ENCODE measurements at places on chromosomes 2 and 18.

DNA sequence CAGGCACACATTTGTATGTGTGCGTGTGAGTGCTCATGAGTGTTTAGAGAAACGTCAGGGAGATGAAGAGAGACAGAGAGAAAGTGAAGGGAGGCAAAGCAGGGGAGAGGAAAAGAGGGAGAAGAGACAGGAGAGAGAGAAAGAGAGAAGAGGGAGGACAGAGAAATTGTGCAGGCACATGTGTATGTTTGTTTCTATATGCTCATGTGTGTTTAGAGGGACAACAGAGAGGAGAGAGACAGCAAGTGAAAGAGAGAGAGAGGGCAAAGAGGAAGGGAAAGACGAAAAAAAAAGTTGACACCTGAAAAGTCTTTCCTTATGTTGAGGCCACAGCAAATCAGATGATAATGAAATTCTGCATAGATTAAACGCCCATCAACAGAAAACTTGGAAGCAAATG is 541.1 kb downstream of the TNS1 start:
- DNase-seq: no peak

- DNase-seq: no peak
Measured at GRCh38 chr2:172270278-172271079, 156.9 kb upstream of the ITGA6 start.

DNA sequence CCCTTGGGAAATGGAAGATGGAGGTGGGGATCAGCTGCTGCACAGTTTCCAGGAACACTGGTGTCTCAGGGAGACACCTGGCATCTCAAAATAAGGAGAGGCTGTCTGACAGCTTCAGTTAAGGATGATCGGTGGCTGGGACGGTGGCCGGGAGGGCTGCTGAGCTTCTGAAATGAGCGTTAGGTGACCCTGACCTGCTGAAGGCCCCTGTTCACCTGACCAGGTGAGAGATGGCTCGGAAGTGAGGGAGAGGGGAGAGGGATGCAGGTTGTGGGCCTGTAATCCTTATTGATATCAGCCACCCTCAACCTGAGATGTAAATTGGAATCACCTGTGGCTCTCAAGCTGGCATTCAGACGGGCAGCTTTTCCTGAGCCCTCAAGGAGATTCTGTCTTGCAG is 99.0 kb downstream of the AGAP1 start:
- no peak for DNase-seq

- no peak for DNase-seq
Measured at GRCh38 chr2:240355962-240356361, 79.5 kb upstream of the GPC1 start.

DNA sequence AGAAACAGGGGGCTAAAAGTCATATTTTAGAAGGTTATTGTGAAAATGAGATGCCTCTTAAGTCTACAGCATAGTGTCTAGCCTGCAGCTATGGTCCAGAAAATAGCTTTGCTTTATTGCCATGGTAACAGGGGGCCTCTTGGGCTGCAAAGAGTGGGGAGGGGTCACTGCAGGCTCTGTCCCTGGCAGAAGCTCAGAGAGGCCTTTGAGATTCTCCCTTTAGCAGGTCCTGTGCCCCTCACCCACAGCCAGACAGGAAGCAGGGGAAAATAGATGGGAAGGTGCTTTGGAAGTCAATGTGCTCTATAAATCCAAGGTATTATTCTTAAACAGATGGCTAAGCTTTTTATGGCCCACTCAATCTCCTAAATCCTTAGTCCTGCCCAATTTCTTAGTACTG is 1021.3 kb upstream of the GYPC start:
- no peak for DNase-seq

DNA sequence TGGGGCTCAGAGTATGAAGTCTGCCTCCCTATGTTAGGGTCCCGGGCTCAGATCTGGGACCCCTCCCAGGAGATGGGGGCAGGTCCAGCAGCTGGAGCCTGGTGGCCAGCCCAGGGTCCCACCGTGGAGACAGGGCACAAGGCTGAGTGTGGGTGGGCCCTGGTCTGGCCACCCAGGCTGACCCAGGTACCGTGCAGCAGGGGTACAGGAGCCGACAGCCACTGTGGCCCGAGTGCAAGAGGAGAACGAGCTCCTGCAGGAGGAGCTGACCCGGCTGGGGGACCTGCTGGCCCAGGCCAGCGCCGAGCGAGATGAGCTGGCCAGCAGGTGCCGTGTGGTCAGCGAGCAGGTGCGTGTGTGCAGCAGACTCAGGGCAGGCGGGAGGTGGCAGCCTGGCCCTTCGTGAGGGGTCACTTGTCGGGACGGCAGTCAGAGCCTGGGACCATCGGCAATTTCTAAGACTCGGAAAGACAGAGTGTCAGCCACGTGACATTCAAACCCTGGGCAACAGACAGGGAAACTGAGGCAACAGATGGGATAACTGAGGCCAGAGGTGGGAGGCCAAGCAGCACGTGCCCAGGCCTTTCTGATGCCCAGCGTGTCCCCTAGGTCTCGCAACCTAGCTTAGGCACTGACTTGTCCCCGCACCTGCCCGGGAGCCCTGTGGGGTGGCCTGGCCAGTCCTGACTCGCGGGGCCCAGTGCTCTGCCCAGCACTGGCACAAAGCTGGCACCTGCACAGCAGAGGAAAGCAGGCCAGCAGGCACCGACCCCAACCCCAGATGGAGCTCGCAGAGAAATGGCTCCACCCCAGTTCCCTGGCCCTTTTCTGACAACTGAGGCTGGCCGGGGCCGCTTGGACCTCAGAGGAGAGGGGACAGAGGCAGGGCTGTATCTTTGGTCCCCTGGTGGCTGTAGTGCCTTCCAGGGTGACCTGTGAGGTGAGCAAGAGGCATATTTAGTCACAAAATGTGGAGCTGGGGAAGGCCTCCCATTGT is 13.9 kb downstream of the CROCC2 start:
- no peak for DNase-seq

GRCh38 chr18:62458346-62458745 is 64.5 kb upstream of the ZCCHC2 start:
- no peak for DNase-seq

DNA sequence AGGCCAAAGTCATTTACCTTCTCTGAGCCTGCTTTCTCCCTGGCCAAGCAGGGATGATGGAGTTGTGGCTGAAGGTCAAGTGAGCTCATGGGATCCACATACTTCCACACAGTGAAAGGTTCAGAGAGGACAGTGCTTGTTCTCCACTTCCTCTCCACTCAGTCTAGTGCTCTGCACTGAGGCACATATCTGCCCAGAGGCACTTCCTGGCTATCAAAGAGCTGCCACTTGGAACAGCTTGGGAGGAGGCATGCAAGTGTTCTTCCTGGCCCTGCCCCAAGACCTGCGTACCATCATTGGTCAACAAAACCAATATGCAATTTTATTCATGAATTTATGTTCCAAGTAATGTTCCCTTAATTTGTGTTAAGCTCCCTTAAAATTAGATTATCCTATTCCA is 71.9 kb downstream of the RNF152 start:
- DNase-seq: no peak

- DNase-seq: no peak
Measured at GRCh38 chr2:120384486-120385354, 38.8 kb downstream of the INHBB start.

GRCh38 chr2:200788121-200788718 is 23.5 kb upstream of the BZW1 start:
- no peak for DNase-seq

DNA sequence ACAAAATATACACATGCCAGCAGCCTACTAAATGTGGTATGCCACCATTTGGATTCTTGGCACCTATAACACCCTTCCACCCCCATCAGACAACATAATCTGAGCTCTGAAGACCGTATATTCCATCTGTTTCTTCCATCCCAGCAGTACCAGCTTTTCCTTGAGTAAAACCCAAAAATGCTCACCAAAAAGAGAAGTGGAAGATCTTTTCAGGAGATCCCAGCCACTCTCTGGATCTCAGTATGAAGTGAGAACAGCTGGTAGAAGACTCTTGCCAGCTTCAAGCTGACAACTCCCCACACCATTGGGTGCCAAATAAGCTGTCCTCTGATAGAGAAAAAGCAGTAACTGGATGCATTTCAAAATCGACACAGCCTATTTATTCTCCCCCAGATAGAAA is 22.6 kb downstream of the REG1B start:
- no peak for DNase-seq

- DNase-seq: no peak
Measured at GRCh38 chr2:32701806-32702205, 74.0 kb downstream of the TTC27 start.

- DNase-seq: no peak
Measured at GRCh38 chr2:111118981-111119821, 1.5 kb upstream of the BCL2L11 start.

DNA sequence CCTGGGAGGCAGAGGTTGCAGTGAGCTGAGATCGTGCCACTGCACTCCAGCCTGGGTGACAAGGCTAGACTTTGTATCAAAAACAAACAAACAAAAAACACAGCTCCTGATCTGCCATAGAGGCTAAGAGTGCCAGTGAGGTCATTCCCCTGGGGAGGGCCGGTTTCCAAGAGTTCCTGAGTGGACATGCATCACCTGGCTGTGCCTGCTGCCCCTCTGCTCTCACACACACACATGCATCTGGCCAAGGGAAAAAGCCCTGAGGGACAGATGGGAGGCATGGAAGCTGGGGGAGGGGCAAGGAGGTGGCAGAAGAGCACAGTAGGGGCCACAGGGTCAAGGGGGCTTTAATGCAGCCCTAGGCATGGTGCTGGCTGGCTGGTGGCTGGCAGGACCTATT is 60.4 kb downstream of the ZBTB7C start:
- no peak for DNase-seq

DNA sequence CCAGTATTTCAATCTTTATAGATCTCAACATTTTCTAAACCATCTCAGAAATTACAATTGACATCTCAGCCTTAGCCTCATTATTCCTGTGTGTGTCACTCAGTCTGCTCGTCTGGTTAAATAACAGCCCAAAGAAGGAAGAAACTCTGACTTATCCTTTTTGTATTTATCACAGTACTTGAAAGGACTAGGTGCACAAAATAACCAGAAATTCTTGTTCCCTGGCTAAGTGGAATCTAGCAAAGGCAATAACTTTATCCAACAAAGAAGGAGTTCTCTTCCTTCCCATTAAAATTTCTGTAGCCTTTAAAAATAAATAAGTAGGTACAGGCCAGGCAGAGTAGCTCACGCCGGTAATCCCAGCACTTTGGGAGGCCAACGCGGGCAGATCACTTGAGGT is 139.9 kb upstream of the PID1 start:
- DNase-seq: no peak

GRCh38 chr2:147698166-147698565 is 146.7 kb upstream of the ACVR2A start:
- no peak for DNase-seq

- DNase-seq: no peak
Measured at GRCh38 chr2:20536619-20537422, 89.9 kb downstream of the RHOB start.

DNA sequence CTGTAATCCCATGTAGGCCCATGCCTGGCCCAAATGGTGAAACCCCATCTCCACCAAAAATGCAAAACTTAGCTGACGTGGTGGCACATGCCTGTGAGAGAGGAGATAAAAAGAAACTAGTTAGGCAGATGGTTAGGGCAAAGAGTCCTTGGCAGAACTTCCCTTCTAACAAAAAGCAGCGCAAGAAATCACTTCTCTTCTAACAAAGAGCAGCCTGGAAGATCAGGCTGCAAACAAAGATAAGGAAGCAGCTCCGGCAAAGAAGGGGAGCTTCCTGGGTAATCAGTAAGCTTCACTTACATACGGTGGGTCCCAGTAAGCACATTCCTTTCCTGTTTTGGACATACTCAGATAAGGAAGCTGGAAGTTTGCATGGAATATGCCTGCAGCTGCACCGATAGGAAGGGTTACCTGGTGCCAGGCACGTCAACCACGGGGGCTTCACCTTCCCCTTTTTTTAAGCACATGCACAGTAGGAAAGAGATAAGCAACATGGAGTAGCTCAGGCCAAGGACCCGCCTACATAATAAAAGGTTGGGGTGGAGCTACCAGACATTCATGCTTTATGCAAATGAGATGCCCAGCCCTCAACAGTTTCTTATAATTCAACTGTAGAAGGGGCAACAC is 61.0 kb upstream of the SLC25A52 start:
- no peak for DNase-seq

GRCh38 chr2:48364100-48364499 is 165.9 kb upstream of the STON1 start:
- DNase-seq: no peak

DNA sequence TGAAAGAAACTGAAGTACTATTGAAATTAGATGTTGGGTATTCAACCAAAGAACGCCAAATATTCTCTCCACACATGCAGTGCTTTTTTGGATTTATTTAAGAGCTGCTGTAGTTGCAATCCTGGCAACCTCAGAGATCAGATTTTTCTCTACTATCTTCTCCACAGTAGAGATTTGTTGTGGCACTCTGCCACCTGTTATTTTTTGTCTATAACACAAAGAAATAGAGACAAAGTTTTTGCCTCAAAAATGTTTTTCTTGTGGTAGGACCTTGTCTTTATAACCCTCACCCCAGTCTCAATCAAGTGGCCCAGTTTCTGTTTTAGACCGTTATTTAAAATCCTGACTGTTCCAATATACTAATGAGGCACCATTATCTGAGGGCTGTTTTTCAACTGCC is 79.4 kb downstream of the SCG2 start:
- no peak for DNase-seq

DNA sequence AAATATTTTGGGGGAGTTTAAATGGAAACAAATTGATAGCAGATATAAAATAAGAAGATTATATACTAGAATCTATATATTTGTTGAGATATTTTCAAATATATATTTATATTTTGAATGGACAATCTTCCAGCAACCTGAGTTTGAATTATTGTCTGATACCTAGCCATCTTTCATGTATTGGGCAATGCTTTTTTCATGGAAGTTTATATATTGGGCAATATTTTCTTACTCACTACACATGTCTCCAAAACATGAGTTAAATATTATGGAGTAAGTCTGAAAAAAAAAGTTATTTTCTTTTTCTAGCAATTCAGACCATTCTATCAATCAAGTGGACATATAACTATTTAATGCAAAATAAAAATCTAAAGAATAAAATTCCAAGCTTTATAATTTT is 295.2 kb downstream of the NYAP2 start:
- DNase-seq: no peak

DNA sequence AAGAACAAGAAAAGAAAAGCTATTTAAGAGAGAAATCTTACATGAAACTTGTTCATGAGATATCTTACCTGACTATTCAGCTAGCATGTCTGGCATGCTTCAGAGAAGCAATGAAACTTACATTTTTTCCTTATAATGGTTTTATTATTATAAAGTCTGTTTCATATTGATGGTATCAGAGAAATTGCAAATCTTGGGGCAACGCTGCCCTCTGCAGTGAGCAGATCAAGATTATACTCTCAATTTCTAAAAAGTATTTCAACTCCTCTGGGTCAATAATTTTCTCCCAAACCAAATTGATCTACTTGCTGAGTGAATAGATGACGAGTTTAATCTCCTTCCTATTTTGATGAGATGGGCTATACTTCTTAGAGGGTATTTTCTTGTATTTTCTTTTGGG is 235.6 kb downstream of the NUP35 start:
- no peak for DNase-seq

- no peak for DNase-seq
Measured at GRCh38 chr2:172215172-172215935, 112.7 kb upstream of the DLX2 start.

- DNase-seq: no peak
Measured at GRCh38 chr18:79744625-79745024, 53.1 kb upstream of the KCNG2 start.
